ENCODE measurements at places on chromosomes 12 and 14.

DNA sequence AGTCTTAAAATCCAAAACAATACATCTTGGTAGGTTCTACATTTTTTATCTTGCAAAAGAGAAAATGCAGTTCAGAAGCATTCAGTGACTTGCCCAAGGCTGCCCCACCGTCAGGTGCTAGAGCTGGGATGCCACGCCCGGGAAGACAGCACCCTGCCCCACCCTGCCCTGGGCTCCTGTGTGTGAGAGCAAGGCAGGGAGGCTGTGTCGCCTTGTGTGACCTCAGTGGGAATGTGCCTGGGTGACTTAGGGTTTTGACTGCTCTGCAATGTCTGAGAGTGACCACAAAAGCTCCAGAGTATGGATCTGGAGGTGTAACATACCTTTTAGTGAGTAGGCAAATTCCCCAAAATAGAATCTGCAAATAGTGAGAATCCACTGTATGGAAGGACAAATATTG lies 60.0 kb downstream of the AACS start:
- no peak for DNase-seq

- no peak for DNase-seq
Measured at GRCh38 chr14:67785270-67786109, 30.9 kb downstream of the ZFYVE26 start.

DNA sequence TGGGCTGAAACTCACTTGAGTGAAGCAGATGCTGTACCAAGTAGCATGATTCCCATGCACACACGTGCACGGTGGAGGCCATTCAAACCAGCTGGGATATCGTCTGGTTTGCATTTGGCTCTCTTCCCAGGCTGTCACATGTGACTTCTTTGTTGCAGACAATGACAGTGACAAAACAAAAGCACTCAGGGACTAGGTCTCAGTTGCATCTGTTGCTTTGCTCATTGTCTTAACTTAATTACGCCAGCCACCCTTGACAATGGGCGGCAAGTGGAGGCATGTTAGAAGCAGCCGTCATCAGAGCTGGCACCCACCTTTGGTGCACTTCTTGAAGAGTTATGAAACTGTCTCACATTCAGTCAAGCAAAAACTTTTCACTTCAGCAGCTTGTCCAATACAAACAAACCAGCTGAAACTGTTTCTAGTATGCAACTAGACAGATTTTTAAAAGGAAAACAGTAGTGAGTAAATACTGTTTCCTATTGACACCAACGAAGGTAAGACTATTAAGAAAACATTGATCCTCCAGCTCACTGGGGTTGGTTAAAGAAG lies 74.3 kb downstream of the IGF1 start:
- peak; percentile 67 for DNase-seq

- no peak for DNase-seq
Measured at GRCh38 chr12:26519462-26519861, 313.5 kb downstream of the ITPR2 start.

DNA sequence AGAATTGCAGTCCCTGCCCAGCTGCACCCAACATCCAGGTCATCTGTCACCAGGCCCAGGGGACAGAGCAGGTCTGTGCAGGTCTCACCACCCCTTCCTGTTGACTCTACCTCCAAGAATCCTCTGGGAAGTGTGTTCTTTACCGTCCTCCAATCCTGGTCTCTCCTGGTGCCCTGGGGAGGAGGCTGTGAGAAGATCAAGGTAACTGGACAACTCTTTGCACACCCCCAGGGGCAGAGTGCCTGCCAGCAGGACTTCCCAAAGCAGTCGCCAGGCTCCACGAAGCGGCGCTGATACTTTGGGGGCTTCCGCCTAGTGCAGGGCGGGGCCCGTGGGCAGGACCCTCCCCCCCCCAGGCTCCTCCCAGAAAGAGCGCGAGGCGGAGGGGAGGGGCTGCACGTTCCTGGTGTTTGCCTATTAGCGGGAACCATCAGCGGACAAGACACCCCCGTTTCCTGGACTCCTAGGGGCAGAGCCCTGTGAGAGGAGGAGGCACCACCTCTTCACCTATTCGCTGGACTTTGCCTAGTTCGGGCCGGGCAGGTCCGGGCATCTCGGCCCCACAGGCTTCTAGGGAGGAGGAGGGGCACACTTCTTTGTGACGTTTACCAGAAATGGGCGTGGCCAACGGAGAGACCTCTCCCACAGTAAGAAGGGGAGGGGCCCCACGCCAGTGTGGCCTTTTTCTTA lies 918.0 kb downstream of the AACS start:
- DNase-seq, result peak; percentile 83

DNA sequence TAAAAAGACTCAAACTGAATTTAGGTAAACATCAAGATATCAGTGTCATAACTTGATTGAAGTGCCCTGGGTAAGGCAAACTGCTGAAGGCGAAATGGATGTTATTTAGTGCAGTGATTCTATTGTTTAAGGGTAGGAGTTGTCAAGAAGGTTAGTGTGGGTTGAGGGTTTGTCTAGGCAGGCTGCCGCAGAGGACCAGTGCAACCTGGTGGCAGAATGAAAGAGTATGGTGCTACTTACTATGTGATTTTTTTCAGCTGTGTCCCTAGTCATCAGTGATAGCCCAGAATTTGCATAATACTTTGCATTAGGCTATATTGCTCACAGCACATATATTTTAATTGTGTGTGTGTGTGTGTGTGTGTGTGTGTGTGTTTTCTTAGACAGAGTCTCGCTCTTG lies 1127.0 kb downstream of the GALC start:
- DNase-seq, result no peak

DNA sequence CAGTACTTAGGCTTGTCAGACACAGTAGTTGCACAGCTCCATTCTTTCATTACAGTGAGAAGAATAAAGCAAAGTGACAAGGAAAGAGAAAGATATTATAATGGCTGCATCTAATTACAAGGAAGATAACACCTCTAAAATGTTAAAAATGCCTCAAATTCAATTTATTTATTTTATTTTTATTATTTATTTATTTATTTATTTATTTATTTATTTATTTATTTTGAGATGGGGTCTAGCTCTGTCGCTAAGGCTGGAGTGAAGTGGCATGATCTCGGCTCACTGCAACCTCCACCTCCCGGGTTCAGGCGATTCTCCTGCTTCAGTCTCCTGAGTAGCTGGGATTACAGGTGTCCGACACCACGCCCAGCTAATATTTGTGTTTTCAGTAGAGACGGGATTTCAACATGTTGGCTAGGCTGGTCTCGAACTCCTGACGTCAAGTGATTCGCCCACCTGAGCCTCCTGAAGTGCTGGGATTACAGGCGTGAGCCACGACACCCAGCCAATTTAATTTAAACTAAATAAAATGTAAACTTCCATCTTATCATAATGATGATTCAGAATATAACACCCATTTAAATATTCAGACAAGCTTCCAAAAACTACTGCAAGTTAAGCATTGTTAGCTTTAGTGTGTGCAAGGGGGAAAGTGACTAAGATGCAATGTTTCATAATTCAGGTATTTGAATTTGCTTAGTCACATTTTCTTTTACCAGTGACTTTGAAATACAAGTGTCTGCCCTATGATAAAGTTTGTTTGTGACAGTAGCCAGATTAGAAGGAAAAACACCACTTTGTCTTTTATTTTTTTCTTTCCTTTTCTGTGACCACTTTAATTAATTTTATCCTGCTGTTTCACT lies 2.4 kb upstream of the CFAP54 start:
- no peak for DNase-seq

- no peak for DNase-seq
Measured at GRCh38 chr14:88333036-88333435, 10.0 kb upstream of the KCNK10 start.

GRCh38 chr12:28795311-28795710 lies 353.8 kb upstream of the FAR2 start:
- DNase-seq, result no peak

DNA sequence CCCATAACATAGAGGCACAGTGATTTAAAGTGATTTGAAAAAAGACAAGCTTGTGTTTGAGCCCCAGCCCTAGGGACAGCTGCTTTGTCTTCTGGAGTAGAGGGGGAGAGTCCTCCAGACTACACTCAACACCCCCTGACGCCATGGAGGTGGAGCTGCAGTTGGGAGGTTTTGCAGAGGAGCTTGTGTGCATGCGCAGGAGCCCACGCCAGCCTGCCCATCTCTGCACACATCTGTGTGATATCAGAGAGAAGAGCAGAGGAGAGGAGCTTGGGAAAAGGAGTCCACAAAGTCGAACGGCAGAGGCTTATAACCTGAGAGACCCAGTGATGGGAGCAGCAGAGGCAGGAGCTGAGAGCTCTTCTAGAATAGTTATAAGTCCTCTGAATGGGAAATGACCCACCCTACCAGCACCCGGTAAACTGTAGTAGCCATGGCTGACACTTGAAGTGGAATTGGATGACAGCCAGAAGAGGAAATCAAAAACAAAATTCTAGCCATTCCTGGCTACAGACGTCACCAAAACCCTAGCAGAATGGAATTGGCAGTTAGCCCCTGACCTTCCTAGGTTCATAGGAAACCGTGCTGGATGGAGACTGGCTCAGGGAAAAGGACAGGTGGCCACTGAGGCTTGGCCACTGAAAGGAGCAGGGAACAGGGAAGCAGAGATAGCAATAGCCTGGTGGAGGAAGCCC lies 185.1 kb upstream of the VASH1 start:
- no peak for DNase-seq

GRCh38 chr12:75571656-75572205 lies 60.3 kb upstream of the KRR1 start:
- DNase-seq, result no peak

GRCh38 chr12:97316321-97316720 lies 146.3 kb upstream of the RMST start:
- no peak for DNase-seq

GRCh38 chr14:68608574-68608962 lies 184.3 kb downstream of the ZFP36L1 start:
- peak; percentile 17 for DNase-seq

DNA sequence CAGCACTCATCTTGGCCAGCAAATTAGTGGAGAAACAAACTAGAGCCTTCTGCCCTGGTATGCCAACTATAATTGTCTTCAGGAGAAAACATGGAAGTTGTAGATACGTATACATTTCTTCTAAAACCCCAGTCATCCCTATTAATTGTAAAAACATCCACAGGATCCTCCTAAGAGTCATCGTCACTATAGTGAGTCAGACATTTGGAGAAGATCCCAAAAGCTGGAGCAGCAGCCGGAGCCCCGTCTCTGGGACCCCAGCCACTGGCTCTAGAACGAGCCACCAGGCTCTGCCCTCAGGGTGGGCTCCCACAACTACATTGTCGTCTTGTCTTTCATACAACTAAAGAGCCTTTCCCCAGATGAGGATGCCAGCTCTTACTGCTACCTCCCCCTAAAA lies 15.5 kb downstream of the PRKAB1 start:
- DNase-seq, result no peak

GRCh38 chr12:7123806-7124522 lies 4.7 kb downstream of the RBP5 start:
- no peak for DNase-seq

DNA sequence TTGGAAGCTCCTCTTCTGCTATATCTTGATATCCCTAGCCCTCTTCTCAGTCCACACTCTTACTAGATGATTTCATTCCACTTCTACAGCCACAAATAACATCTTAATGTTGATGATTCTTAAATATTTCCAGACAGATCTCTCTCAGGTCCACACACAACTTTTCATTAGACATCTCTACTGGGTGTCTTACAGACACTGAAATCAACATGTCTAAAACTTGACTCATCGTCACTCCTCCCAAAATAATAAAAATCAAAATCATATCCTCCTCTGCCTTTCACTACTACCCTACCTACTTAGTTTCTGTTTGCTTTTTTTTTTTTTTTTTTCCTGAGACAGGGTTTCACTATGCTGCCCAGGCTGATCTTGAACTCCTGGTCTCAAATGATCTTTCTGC lies 11.9 kb downstream of the PRDM4 start:
- no peak for DNase-seq

- no peak for DNase-seq
Measured at GRCh38 chr14:63009495-63009894, 35.8 kb downstream of the KCNH5 start.

DNA sequence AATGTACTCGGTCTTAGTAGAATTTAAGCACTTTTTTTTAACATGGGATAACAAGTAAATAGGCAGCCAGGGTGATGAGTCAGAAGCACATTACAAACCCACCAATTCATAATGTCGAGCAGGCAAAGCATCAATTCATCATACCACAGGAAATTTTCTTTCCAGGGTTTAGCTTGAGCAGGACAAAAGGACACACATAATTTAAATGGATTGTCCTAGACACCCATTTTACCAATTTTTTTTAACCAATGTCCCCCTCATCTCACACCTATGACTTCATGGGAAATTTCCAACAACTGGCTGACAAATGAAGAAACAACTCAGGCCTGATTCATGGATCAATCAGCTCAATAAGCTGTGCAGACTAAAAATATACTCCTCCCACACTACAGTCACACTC lies 58.8 kb upstream of the FOXG1 start:
- DNase-seq, result no peak

DNA sequence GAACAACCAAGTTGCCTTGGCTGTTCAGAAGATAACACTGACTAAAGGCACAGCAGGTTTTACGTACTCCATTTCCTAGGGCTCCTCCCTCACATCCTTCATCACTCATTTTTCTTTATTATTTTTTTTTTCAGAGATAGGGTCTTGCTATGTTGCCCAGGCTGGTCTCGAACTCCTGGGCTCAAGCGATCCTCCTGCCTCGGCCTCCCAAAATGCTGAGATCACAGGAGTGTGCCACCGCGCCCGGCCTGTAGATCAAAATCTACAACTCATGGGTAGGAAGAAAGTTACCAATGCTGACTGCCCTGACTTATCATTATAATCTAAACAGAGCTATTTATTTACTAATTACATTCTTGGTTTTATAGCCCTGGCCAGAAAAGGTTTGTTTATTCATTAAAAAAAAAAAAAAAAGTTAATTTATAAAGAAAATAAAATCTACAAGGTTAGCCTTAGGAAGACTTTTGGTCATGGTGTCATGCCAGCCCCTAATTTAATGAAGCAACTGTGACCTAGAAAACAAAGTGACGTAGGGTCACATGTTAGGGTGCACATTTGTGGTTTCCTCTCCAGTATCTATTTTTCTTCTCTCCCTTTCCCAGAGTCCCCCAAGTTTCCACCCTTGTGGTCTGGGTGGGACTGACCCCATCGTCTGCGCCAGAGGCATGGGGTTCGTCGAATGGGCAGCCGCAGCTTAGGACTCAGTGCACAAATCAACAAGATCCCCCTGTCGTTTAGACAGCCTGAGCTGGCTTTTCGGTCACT lies 19.0 kb upstream of the FOXN3 start:
- no peak for DNase-seq

DNA sequence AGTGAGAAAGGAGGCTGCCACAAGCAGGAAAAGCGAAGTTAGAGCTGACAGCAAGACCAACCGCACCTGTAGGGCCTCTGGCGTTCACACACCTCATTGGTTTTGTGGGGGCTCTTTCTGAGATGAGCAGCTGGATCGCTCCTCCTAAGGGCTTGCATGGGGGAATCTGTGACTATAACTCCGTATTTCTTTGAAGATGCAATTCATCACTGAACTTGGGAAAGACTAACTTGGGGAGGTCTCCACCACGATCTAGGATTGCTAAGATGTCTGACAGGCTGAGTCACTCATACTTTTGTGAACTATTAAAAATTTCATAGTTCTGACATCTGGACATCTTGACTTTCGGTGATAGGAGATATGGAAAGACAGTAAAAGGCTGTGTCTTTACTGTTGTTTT lies 173.6 kb downstream of the ETV6 start:
- no peak for DNase-seq
